ENCODE measurements at places on chromosomes 3 and 15.

GRCh38 chr15:41794081-41794480 is 19.8 kb downstream of the MAPKBP1 start:
- DNase-seq = no peak

DNA sequence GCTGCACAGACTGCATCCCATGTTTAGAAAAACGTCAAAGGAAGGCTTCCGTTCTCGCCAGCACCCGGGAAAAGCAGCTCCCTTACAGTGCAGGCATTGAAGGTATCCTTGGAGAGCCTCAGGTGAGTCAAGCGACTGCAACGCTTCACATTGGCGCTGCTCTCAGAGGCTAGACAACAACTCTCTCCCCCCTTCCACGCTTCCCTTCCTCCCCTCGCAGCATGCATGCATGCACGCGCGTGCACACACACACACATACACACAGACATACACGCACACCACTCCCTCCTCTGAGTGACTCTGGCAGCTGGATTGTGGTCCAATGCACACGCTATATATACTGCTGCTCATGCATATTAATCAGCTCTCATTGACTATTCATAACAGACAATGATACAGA is 191.1 kb downstream of the PDZRN3 start:
- no peak for DNase-seq

GRCh38 chr15:48472756-48473155 is 141.5 kb downstream of the DUT start:
- no peak for DNase-seq

DNA sequence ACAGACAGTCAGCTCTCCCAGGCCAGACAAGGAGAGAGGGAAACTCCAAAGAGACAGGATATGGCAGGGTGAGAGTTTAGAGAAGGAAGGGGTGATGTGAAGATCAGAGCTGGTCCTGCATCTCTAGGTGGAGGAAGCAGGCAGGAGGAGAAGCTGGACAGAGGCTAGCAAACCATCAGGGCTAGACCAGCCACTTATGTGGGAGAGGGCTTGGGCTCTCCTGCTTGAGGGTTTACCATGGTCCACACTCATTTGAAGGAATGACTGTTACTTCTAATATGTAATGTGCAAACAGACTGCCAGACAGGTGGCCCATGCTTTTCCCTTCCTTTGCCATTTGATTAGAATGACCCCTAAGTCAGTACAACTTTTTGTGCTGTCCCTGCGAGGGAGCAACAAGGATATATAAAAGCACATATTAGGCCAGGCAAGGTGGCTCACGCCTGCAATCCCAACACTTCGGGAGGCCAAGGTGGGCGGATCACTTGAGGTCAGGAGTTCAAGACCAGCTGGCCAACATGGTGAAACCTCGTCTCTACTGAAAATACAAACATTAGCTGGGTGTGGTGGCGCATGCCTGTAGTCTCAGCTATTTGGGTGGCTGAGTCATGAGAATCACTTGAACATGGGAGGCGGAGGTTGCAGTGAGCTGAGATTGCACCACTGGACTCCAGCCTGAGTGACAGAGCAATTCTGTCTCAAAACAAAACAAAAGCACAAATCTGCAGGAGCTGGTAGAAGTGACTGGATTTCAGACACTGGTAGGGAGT is 41.0 kb upstream of the MANF start:
- DNase-seq = no peak

GRCh38 chr3:43286115-43286840 is at the start of gene SNRK:
SNRK (plus strand) TSS chr3:43286540; CDS start chr3:43303204, 16,664 bp downstream.
- peak; percentile 93 for DNase-seq

DNA sequence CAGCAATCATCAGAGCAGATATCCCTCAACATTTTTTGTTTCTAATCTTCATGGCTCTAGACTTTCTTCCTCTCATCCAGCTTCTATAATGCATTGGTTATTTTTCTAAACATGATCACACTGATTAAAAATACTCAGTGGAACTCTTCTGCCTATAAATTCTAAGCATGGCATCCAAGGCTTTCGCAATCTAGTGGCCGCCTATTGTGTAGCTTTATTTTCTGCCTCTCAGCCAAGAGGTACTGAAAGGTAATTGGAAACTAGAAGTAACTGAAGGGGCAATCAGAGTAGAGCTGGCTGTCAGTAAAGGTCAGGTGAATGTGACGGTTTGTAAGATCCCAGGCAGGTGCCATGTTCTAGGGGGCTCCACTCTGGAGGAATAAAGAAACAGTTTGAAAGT is 33.4 kb downstream of the OXSM start:
- DNase-seq = no peak

GRCh38 chr3:197599089-197599765 is 43.5 kb upstream of the BDH1 start:
- DNase-seq = peak; percentile 85

DNA sequence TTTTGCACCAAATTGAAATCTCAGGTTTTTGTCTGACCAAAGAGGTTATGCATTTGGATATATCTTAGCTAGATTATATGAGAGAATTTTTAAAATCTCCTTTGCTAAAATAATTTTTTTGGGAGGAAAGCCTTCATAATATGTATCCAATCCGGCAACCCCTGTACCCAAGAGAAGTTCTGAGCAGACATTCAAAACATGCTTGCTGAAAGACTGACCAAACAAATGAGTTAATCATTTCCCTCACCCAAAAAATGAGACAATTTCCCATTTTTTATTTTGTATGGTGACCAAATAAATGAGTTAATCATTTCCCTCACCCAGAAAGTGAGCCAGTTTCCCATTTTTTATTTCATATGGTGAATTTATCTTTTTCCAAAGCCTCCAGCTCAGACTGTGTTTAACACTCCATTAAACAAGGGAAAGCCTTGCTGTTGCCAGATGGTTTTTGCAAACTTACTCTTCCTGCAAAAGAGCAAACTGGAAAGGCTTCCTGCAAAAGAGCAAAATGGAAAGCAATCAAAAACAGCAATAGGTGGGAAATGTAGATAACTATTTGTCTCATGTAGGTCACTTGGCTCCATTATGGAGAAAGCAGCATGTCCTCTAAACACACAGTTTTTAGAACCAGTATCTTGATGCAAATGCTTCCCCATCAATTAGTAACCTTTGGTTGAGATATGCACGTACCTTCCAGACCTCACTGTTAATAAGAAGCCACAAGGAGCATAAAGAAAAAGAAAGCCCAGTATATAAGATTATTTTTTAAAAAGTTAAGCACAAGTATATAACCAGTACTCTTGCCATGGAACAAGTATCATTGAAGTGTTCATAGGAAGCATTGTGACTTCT is 78.4 kb upstream of the OSTN start:
- DNase-seq = no peak

DNA sequence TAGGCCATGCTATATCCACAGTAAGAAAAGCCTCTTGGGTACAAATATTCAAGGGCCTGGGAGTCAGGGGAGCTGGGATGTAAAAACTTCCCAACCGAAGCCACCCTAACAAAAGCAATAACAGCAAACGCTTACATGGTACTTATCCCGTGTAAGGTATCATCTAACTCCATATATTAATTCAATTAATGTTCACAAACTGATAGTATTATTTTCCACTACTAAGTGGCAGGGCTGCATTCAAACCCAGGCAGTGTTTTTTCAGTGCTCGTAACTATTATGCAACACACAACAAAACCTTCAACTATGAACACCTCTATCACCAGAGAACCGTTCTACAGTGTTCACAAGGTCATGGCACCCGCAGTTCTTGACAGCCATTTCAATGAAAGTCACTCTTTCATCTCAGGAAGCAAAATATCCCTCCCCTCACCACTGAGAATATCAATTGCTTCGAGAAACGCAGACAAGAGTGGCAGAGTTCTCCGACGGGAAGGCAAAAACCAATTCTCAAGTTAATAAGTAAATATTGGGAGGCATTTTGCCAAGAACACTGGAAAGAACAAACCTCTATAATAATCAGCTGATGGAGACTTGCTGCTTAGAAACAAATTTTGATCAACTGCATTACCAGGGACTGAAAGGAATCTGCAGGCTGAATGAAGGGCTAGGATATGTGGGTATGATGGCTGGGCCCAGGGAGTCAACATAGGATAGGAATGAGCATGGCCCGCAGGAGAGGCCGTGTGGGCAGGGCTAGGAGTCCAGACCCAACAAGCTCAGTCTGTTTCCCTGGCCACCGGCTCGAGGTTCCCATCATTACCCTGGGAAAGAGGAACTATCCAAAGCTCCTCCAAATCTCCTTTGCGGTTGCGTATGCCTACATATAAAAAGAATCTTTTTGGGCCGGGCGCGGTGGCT is 72.3 kb downstream of the XXYLT1 start:
- no peak for DNase-seq

DNA sequence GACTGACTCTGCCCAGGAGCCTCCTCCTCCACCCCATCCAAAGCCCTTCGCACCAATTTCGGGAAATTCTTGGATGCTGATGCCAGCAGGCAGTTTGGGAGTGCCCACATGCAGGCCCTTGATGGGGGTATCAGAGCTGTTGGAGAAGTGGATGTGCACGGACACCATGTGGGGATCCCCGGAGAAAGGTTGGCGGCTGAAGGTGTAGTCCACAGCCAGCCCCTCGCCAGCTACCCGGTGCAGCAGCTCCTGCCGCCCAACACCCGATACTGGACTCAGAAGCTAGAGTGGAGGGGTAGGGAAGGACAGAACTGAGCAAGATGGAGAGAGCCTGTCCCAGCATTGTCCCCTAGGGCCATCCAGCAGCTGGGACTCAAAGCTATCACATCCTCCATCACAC is 15.5 kb upstream of the CPEB1 start:
- no peak for DNase-seq

DNA sequence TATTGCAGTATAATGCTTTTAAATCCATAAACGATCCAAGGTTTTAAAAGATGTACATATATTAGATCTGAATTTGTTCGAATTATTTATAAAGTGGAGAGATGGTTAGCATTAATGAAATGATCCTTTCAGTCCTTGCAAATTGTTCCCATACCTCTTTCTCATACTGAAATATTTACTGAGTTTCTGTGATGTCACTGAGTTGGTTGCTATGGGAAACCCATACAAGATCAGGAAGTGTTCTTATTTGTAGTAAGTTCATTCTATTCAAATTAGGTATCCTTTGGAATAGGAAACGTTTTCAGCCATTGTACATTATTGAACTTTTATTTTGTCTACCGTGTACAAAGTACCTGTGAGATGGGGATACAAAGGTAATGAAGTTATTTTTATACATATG is 73.2 kb upstream of the CHL1 start:
- no peak for DNase-seq

- no peak for DNase-seq
Observed at GRCh38 chr15:91294795-91295194, 194.7 kb downstream of the SV2B start.

- no peak for DNase-seq
Observed at GRCh38 chr3:175199961-175200360, 340.8 kb downstream of the NAALADL2 start.

- DNase-seq = no peak
Observed at GRCh38 chr3:106255870-106256248, 387.0 kb upstream of the CBLB start.

DNA sequence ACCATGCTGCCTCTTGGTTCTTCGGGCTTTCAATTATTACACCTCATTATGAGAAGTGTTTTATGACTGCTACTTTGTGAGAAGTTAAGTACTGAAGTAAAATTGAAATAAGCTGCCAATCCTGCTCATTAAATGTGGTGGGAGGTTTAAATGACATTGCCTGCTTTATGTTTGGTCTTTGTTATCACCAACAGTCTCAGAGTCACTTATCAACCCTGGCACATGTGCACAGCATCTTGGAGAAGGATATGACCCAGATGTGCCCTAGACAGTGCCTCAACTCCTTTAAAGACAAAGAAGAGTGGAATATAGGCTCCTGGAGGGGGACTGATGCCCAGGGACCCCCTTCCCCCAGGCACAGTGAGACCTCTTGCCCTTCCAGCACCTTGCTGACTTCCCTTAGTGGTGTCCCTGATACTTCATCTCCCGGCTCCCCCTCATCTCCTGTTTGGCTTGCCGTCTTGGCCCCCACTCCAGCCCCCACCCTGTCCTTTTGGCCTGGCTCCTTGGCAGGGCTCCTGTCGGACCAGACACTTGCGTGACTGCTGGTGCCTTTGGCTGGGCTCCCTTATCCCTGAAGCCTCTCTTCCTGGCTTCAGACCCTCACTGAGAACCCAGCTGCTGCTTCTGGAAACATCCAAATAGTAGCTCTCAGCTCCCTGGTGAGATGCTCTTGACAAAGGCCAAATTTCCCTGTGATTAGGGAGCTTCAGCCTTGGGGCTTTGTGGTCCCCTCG is 39.8 kb downstream of the ARHGAP31 start:
- DNase-seq = no peak

GRCh38 chr3:113741620-113742019 is 4.4 kb downstream of the NAA50 start:
- DNase-seq = no peak

GRCh38 chr3:168977716-168978374 is 685.7 kb downstream of the MECOM start:
- DNase-seq = no peak

- peak; percentile 3 for DNase-seq
Observed at GRCh38 chr3:14780927-14781507, 37.7 kb upstream of the FGD5 start.

- DNase-seq = no peak
Observed at GRCh38 chr3:62539762-62540161, 166.4 kb upstream of the FEZF2 start.

DNA sequence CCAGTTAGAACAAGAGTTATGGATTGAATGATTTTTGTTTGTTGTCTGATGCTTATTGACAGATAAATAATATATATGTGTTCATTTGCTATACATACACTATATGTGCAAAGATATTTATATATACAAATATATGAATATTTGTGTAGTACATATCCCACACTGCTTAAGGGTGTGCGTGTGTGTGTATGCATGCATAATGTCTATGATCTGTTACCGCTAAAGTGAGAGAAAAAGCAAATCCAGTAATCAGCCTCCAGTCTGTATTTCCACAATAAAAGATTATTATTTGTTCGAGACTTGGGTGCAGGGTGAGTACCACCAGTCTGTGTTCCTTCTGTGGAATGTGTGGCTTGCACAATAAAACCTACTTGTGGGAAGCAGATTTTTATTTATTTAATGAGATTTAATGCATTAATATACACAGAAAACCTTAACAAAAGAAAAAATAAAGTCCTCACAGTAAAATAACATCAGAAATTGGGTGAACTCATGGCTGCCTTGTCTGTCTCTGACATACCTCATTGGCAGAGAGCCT is 366.0 kb upstream of the TBL1XR1 start:
- DNase-seq = no peak

- DNase-seq = no peak
Observed at GRCh38 chr3:166788936-166789335, 591.2 kb downstream of the ZBBX start.

Measured in CD4-positive, alpha-beta T cell treated with Interleukin-12 subunit alpha and Interleukin-12 subunit beta, for 1 hour (primary cell).